ENCODE measurements at places on chromosomes 3 and 15.

GRCh38 chr3:42891042-42891441 lies 14.9 kb upstream of the ZNF662 start:
- DNase-seq = no peak

DNA sequence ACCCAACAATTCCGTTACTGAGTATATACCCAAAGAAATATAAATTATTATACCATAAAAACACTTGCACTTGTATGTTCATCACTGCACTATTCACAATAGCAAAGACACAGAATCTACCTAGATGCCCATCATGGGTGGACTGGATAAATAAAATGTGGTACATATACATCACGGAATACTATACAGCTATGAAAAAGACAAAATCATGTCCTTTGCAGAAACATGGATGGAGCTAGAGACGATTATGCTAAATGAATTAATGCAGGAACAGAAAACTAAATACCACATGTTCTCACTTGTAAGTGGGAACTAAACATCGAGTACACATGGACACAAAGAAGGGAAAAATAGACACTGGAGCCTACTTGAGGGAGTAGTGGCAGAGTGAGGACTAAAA lies 185.3 kb downstream of the PYDC2 start:
- DNase-seq = no peak

DNA sequence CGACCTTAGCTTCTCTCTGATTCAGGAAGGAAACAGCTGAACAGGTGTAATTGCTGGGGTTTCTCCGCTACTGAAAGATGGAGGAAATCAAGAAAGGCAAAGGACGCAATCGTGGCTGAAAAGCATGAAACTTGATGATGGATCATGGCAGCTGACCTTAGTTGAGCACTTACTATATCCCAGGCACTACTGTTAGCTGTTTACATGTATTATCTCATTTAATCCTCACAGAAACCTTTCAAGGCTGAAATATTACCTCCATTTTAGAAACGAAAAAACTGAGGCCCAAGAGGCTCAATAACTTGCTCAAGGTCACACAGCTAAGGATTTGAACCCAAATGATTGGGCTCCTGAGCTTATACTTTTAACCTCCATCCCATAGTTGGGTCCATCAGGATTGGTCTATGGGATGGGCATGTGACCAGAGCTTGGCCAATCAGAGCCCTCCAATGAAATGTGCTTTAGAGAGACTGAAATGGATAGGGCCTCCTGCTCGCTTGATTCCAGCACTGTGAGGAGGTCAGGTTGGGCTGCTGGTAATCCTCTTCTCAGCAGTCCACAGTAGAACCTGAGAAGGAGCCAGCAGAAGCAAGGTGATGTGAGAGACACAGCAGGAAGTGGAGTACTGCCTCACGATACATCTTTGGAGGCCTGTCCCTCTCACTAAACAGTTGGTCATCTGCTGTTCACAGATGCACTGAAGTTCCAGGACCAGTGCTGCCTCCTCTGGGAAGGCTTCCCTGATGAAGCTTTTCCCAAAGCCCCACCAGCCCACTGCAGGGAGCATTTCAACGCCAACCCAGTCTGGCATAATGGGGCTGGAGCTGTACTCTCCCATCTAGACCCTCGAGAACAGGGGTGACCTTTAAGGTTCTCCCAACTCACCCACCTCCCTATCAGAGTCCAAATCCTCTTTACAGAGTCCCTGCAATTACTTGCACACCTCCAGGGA lies 10.4 kb downstream of the CLN6 start:
- DNase-seq = no peak

GRCh38 chr15:31255732-31256377 lies 70.8 kb upstream of the KLF13 start:
- no peak for DNase-seq

- no peak for DNase-seq
These were observed 21.5 kb upstream of the CPNE9 start for GRCh38 chr3:9682096-9682495.

- no peak for DNase-seq
These were observed 69.0 kb downstream of the MYO1E start for GRCh38 chr15:59303633-59304032.

Measured in NCI-H446 (cell line).